ENCODE measurements at places on chromosomes 7 and 10.

GRCh38 chr10:80501913-80502521, 35.7 kb upstream of the SH2D4B start:
- DNase-seq: peak; percentile 33

- peak; percentile 91 for DNase-seq
These were observed 111.5 kb downstream of the CCNY start for GRCh38 chr10:35447693-35448407.

- no peak for DNase-seq
These were observed 8.3 kb downstream of the GPR85 start for GRCh38 chr7:113078331-113078730.

DNA sequence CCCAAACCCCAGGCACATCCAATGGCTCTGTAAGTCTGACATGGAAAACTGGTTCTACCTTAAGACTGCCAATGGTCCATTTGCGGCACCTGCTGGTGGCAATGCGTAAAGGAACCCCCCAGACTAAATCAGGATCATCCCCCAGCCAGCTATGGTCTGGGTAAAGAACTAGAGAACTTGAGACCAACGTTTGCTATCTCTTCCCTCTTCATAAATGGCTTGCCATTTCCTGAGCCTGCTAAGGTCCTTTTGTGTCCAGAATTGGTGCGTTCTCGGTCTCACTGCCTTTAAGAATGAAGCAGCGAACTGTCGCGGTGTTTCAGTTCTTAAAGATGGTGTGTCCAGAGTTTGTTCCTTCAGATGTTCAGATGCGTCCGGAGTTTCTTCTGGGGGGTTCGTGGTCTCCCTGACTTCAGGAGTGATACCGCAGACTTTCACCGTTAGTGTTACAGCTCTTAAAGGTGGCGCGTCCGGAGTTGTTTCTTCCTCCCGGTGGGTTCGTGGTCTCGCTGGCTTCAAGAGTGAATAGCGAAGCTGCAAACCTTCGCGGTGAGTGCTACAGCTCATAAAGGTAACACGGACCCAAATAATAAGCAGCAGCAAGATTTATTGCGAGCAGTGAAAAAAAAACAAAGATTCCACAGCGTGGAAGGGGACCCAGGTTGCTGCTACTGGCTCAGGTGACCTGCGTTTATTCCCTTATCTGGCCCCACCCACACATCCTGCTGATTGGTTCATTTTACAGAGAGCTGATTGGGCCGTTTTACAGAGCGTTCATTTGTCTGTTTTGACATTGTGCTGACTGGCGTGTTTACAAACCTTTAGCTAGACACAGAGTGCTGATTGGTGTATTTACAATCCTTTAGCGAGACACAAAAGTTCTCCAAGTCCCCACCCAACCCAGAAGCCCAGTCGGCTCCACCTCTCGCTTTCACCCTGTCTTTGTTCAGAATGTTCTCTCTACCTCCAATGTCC, 95.4 kb downstream of the ELMO1 start:
- no peak for DNase-seq

- DNase-seq: peak; percentile 5
These were observed 59.0 kb upstream of the TAS2R16 start for GRCh38 chr7:123054357-123055133.

DNA sequence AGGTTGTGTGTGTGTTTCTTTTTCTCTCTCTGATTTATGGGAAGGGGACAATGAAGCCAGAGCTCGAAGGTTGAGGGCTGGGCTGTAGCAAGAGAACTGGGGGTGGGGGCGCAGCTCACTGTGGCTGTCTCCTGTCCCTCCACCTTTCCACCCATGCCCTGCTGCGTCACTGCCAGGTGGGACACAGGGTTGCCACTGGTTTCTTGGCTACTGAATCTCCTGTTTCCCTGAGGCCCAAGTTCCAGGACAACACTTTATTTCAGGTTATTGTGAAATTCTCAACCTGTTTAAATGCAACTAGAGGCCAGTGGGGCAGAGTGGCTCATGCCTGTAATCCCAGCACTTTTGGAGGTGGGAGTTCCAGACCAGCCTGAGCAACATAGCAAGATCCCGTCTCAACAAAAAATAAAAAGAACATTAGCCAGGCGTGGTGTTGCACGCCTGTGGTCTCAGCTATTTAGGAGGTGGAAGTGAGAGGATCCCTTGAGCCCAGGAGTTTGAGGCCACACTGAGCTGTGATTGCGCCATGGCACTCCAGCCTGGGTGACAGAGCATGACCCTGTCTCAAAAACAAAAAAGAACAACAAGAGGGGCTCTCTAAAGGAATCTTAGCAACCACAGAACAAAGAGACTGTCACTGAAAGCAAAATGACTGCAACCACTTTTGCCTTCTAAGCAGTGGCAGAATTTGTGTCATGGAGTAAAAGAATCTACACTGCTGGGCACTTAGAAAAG, 22.6 kb downstream of the TBATA start:
- no peak for DNase-seq

DNA sequence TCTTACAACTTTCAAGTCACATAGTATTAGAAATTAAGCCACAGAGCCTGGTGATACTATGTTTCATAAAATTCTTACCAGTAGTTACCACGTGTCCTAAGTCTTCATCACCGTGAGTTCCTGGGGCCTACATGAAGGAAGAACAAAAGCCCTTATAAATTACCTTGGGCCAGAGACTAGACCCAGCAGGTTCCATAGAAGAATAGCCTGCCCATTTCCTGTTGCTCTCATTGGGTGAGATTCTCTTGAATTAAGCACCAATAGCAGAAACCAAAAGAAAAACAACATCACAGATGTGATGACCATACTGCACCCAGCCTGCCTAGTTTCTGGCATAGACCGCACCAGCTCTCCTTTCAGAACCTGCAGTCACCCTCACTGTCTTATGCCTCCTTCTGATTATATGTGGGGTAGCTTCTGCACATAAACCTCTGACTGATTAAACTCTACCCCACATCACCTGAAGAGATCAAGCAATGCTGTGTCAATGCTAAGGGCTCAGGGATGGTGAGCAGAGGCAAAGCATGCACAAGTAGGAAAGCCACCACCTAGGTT, 18.0 kb upstream of the SEM1 start:
- DNase-seq: no peak

DNA sequence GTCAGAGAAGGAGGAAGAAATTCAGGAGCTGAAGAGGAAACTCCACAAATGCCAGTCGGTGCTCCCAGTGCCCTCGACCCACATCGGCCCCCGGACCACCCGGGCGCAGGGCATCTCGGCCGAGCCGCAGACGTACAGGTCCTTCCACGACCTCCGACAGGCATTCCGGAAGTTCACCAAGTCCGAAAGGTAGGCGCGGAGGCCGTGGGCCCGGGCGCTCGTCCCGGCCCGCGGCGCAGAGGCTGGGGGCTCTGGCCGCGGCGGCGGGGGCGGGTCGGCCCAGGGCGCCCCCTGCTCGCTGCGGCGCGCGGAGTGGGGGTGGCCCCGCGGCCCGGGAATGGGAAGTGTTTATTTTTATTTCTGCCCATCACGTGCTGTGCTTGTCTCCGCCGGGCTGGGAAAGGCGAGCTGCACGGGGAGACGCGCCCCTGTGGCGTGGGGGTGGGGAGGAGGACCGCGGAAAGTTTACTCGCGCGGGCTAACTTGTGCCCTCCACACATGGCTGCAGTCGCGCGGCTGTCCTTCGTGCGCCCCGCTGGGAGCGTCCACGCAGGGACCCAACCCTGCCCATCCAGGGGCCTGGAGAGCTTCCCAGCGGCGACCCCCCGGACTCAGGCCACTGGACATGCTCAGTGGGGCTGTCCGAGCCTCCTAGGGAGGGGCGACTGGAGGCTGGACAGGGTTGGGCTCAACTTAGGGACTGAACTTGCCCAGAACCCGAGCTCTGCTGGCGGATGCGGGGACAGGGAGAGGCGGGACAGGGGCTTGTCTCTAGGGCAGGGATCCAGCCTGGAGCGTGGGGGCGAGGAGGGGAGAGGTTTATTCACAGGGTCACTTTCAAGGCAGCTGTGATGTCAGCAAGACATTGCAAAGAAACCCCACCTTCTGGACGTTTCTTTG, 82.6 kb upstream of the PRKG1 start:
- peak; percentile 31 for DNase-seq

DNA sequence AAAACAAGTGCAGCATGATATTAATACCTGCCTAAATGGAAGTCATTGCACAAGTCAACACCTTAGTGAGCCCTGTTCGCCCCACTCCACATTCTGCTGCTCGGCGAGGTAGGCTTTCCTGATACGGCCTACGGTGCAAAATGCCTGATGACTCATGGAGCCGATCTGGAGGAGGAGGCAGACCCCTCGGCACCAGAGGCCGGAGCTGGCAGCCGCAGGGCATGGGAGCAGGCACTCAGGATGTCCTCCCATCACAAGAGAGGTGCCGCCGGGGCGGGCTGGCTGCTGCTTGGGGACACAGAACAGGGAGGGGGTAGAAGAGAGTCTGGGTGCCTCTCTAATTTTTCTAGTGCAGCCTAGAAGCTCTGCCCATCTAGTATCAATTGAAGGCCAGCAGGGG, 418.5 kb upstream of the MGMT start:
- DNase-seq: no peak

- DNase-seq: no peak
These were observed 159.7 kb downstream of the USP6NL start for GRCh38 chr10:11451640-11452260.

- peak; percentile 96 for DNase-seq
These were observed 178.3 kb downstream of the PRKCQ start for GRCh38 chr10:6401558-6402348.

GRCh38 chr7:26332698-26333097, 41.0 kb downstream of the SNX10 start:
- DNase-seq: no peak

DNA sequence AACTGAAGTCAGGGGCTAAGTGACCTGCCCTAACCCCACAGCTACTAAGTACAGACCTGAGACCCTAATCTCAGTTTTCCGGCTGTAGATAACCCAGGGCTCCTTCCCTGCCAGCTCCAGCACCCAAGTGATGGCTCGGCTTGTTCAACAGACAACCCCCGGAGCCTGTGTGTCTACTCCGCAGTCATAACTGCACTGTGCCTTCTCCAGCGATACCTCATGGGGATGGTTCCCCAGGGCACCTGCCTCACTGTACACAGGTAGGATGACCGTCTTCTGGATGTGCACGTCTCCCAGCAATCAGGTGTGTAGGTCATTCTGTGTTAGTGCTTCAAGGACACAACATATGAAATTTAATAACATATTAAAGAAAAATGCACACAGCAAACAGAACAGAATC, 37.1 kb downstream of the CPXM2 start:
- DNase-seq: no peak

GRCh38 chr10:110429301-110429700, 68.4 kb upstream of the DUSP5 start:
- DNase-seq: no peak

- DNase-seq: no peak
These were observed 66.2 kb upstream of the RHEB start for GRCh38 chr7:151585744-151586393.

DNA sequence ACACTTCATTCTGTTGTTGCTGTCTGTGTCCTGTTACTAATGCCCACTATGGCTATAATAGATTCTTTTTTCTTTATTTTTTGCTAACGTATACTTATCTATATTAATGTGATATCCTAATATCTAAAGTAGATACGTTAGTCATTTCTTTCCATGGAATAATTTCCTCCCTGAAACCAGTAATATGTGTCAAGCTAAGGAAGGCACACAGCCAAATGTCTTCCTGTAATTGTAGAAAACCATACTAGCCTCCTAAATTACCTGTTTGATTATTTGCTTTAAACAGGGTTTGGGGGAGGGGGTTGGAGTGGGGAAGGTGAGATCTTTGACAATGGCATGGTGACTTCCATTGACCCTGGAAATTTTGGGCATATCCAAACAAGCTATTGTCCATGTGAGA, 56.4 kb downstream of the THNSL1 start:
- DNase-seq: no peak

- DNase-seq: no peak
These were observed 163.8 kb upstream of the PRSS1 start for GRCh38 chr7:142585425-142585824.

GRCh38 chr10:88159127-88159829, 295.9 kb downstream of the PTEN start:
- no peak for DNase-seq

- DNase-seq: peak; percentile 62
These were observed 114.2 kb upstream of the FAM180A start for GRCh38 chr7:135862586-135863340.

GRCh38 chr7:92749327-92749755, 87.0 kb downstream of the CDK6 start:
- peak; percentile 52 for DNase-seq

DNA sequence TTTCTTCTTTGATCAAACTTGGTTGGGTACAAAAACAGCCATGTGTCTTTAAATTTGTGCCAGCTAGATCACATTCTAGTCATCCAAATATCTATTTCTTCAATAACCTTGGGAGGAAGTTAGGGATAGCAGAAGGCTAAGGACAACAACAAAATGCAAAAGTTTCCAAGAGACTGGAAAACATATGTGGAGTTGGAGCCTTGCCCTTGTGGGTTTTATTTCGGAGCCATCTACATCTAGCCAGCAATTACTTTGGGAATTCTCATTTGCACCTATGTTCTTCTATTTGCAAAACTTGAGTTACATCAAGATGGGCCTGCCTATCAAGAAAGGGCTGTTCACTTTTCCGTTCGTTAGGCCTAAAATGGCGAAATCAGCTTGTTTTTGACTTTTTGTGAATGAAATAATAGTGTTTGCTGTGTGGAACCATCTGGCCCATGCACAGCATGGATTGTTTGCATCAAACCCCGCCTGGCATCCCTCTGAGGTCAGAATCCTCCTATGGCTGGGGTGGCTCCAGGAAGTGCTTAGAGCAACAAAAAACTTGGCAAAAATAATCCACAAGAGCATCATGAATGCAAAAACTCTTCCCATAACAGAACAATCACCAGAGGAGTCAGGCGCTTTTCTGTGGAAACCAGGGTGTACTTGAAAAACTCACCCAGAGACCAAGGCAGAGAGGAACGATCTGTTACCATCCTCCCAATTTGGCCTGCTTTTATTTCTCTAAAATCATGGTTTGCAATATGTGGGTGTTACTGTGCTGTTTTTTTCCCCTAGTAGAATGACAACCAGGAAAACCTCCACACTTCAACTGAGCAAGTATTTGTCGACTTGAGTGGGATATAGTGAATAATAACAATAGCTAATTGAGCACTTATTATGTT, 36.2 kb upstream of the XPNPEP1 start:
- no peak for DNase-seq

GRCh38 chr7:105849122-105849855, 27.1 kb downstream of the ATXN7L1 start:
- DNase-seq: no peak

GRCh38 chr7:131883196-131883595, 326.8 kb upstream of the PODXL start:
- DNase-seq: no peak

GRCh38 chr7:28718055-28718481, 240.1 kb downstream of the TRIL start:
- no peak for DNase-seq

Measured in astrocyte of the hippocampus (primary cell).